ENCODE measurements at places on chromosomes 13 and 19. TPM values are rescaled to one million over a fixed set of nuclear protein-coding genes. Genes with fewer than 3 reads are reported as not detected.

- DNase-seq: no peak
- H3K4me1 ChIP-seq: no peaks in the 10 kb centered on the region
- H3K4me3 ChIP-seq: no peak overlapping the region
- no peaks in the 10 kb centered on the region for H3K27me3 ChIP-seq
Measured at GRCh38 chr13:42607546-42607945, 33.6 kb downstream of the TNFSF11 start.

- H3K4me1 ChIP-seq: no peaks in the 10 kb centered on the region
- no peak overlapping the region for H3K4me3 ChIP-seq
- no peak for DNase-seq
- H3K27me3 ChIP-seq: no peaks in the 10 kb centered on the region
- no peak overlapping the region for H3K27ac ChIP-seq
- H3K36me3 ChIP-seq: no peaks in the 10 kb centered on the region
Measured at GRCh38 chr13:32087955-32088747, 56.6 kb downstream of the FRY start.

Gene PTGIR
- 0.94 TPM for total RNA-seq

- H3K36me3 ChIP-seq: no peaks in the 10 kb centered on the region
- no peak overlapping the region for H3K27ac ChIP-seq
- no peak overlapping the region for H3K4me3 ChIP-seq
- DNase-seq: no peak
- H3K27me3 ChIP-seq: no peaks in the 10 kb centered on the region
- no peaks in the 10 kb centered on the region for H3K4me1 ChIP-seq
Measured at GRCh38 chr13:107450931-107451330, 764.4 kb downstream of the LIG4 start.

Gene OVOL3
- total RNA-seq: not detected

- no peaks in the 10 kb centered on the region for H3K4me1 ChIP-seq
- no peak overlapping the region for H3K4me3 ChIP-seq
- no peak for DNase-seq
- no peaks in the 10 kb centered on the region for H3K27me3 ChIP-seq
- H3K27ac ChIP-seq: no peak overlapping the region
- H3K36me3 ChIP-seq: no peaks in the 10 kb centered on the region
Measured at GRCh38 chr19:36707134-36707533, 19.7 kb downstream of the ZNF567 start.

Gene TMEM221
- total RNA-seq: 6.1 TPM
